ENCODE measurements at places on chromosomes 13 and 19. TPM values are rescaled to one million over a fixed set of nuclear protein-coding genes. Genes with fewer than 3 reads are reported as not detected.

Gene PABPC3
- polyA plus RNA-seq: 0.16 TPM

Gene MYADM
- polyA plus RNA-seq: 92.9 TPM

Gene SCN1B
- 6.2 TPM for polyA plus RNA-seq

GRCh38 chr13:108657519-108657918 is 28.1 kb downstream of the MYO16 start:
- DNase-seq: no peak

DNA sequence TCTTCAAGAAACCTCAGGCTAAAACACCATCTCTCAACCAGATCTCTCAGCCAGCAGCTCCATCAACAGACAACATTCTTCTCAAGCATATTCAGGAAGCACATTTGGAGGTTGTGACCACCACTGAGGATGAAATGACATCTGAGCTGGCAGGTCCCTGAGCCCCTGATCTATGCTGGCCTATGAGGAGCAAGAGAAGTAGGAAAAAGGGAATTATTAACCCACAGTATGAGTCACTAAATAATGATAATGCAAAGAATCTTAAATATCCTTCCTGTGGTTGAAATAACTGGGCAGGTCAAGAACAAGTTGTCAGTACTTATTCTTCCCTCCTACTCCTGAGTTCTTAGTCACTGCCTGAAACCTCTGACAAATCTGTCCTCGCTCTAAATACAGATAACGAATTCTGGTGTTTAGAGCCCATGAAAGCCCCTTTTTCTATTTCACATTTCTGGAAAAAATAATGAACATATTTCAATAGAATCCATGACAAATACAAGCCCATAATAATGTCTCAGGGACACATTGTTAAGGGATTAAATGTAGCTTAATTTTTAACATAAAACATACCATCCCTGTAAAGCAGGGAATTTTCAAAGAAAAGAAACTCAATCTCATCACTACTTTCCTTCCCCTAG is 225.8 kb upstream of the IRS2 start:
- DNase-seq: peak; percentile 99

Gene RAB4B
- 16.5 TPM for polyA plus RNA-seq

Gene LILRA6
- not detected for polyA plus RNA-seq

GRCh38 chr13:71118779-71119364 is 748.1 kb downstream of the DACH1 start:
- DNase-seq: no peak

GRCh38 chr19:51187395-51188226 is 37.3 kb upstream of the CD33 start:
- no peak for DNase-seq

GRCh38 chr13:91126806-91127205 is 220.7 kb upstream of the MIR17HG start:
- DNase-seq: no peak

GRCh38 chr13:60572003-60572798 is 175.2 kb downstream of the TDRD3 start:
- no peak for DNase-seq

Gene LRRC8E
- polyA plus RNA-seq: 8.6 TPM

- DNase-seq: no peak
Measured at GRCh38 chr19:36604656-36605100, 435 bp upstream of the ZNF382 start.

Gene MAP2K7
- 8.0 TPM for polyA plus RNA-seq

- no peak for DNase-seq
Measured at GRCh38 chr19:35468637-35469036, 20.6 kb downstream of the FFAR2 start.

Gene COL5A3
- 24.9 TPM for polyA plus RNA-seq

Gene RASGRP4
- polyA plus RNA-seq: not detected

DNA sequence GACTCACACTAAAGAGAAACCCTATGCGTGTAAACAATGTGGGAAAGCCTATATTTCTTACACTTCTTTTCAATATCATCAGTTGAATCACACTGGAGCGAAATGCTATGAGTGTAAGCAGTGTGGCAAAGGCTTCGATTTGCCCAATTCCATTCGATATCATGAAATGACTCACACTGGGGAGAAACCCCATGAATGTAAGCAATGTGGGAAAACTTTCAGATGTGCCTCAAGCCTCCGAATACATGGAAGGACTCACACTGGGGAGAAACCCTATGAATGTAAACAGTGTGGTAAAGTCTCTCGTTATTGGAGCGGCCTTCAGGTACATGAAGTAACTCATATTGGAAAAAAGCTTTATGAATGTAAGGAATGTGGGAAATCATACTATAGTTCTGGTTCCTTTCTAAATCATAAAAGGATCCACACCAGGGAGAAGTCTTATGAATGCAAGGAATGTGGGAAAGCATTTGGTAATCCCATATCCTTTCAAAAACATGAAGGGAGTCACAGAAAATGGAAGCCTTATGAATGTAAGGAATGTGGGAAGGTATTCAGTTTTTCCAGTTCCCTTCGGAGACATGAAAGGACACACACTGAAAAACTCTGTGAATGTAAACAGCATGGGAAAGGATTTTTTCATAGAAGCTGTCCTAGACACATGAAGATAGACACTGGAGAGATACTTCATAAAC is 28.1 kb downstream of the ZNF20 start:
- DNase-seq: no peak

Gene WTIP
- 60.9 TPM for polyA plus RNA-seq
